ENCODE measurements at places on chromosomes 5 and 9.

GRCh38 chr9:99681113-99681512, 140.6 kb upstream of the NR4A3 start:
- no peak for DNase-seq

GRCh38 chr5:180080486-180081280, 9.1 kb upstream of the RNF130 start:
- peak; percentile 53 for DNase-seq

- DNase-seq: no peak
Measured at GRCh38 chr9:87850391-87850790, 32.3 kb upstream of the SPATA31E1 start.

DNA sequence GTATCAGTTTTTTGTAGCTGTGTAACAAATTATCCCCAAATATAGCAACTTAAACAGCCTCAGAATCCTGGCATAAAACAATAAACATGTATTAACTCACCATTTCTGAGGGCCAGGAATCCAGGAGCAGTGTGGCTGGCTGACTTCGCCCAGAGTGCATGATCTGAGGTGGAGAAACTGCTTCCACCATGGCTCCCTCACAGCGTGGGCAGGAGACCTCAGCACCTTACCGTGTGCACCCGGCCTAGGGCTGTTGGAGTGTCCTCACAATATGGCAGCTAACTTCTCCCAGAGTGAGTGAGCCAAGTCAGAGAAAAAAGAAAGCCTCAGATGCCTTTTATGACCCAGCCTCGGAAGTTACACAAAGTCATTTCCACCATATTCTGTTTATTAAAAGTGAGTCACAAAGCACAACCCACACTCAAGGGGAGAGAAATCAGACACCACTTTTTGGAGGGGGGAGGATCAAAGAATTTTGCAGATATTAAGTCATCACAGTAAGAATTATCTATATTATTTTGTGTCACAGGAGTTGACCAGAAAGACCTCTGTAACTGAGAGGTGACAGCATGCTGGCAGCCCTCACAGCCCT, 59.6 kb downstream of the TSTD2 start:
- DNase-seq: no peak

DNA sequence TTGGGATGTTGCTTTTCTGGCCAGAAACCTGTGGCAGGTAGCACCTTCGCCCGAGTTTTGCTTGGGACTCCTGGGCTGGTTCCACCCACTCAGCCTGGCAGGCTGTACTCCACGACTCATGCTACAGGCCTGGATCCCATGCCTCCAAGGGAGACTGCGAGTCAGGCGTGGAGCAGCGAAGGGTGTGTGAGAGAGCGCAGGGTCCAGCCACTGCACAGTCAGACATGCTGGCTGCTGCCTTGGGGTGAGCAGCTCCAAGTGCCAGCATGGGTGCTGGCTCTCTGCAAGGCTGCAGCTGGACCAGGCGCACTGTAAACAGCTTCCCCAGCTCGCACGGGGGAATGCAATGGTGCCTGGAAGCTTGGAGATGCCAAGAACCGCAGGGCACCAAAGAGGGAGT, 249.6 kb upstream of the EDIL3 start:
- DNase-seq: no peak

DNA sequence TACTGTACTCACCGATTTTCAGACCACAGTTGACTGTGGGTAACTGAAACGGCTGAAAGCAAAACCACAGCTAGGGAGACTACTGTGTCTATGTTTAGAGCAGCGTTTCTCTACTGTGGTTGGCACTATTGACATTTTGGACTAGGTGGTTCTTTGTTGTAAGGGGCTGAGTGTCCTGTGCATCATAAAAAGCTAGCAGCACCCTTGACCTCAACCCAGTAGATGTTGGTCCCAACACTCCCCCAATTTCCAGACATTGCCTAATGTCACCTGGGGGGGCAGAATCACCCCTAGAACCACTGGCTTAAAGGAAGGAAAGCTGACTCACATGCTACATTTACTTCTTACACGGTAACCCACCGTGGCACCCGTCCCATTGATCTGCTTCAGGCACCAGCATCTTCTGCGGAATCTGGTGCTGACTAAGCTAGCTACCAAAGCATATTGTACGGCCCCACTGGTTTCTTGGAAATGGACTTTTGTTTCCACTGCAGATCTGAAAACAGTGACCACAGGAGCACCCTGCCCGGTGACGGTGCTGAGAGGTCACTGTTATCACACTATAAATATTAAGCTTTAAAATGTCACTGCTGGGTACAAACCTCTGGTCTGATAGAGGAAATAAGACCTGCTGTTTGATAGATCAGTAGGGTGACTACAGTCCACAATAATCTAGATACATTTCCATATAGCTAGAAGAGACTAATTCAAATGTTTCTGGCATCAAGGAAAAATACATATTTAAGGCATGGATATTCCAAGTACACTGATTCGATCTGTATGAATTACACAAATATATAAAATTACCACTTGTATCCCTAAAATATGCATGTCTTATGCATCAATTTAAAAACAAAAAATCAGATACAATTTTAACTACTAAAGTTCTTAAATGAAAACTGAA, 151.4 kb downstream of the HSD17B3 start:
- DNase-seq: peak; percentile 72

- no peak for DNase-seq
Measured at GRCh38 chr5:117594166-117594565, 1019.5 kb upstream of the SEMA6A start.

DNA sequence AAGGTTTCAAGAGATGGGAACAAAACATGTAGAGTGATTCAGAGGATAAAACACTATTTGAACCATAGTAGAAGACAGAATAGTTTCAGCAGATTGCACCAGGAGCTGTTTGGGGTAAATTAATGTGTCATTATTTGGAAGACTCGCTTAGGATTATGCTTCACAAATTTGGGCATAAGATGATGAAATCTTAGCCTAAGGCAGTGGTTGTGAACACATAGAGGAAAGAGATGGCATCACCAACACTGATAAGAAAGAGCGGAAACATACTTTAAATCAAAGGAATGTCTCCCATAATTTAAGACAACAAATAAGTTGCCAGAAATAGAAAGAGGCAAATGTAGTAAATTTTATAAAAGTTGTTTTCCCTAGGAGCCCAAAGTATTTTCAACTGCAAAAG, 66.1 kb upstream of the TBCA start:
- no peak for DNase-seq

- DNase-seq: no peak
Measured at GRCh38 chr5:106020894-106021293, 1649.8 kb downstream of the EFNA5 start.

DNA sequence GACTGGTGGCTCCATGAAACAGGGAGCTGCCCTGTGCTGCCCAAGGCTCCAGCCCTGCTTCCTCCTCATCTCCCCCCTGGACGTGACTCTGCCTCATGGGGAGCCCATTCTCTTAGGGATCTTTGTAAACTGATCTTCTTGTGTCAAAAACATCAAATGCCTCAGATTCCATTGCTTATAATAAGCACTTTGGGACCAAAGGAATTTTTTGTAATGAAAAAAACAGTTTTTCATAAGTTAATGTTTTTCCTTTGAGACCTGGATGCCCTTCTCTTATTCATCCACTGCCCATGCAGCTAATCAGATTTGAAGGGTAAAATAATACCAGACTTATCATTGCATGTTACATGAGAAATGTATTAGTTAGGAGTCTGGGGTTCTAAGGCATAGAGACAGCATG, 41.7 kb downstream of the PALM2AKAP2 start:
- no peak for DNase-seq

GRCh38 chr9:113461943-113462342, 1.6 kb upstream of the RGS3 start:
- DNase-seq: no peak

- no peak for DNase-seq
Measured at GRCh38 chr5:26023361-26023760, 1015.0 kb downstream of the CDH9 start.

- DNase-seq: no peak
Measured at GRCh38 chr9:105639936-105640335, 22.3 kb upstream of the TAL2 start.

- no peak for DNase-seq
Measured at GRCh38 chr5:79273341-79273740, 37.4 kb downstream of the JMY start.

GRCh38 chr9:126419475-126419874, 92.8 kb downstream of the MVB12B start:
- no peak for DNase-seq

- DNase-seq: no peak
Measured at GRCh38 chr9:129166623-129167557, 11.2 kb downstream of the IER5L start.

DNA sequence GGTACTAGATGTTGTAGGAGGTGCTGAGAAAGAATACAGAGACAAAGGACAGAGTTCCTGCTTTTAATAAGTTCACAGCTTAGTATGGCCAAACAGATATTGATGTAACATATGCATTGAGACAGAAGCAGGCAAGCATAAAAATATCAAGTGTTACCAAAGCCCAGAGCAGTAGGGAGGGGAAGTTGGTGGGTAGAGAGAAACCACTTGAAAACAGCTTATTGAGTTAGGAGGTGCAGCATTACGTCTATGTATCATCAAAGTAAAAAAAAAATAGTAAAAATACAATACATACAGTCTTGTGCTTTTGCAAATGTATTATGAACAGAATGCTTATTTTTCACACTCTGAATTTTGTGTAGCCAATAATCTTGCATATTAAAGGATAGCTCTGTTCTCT, 441.8 kb upstream of the SGCD start:
- no peak for DNase-seq

GRCh38 chr5:124660229-124661093, 86.0 kb downstream of the ZNF608 start:
- DNase-seq: no peak

- peak; percentile 43 for DNase-seq
Measured at GRCh38 chr5:142716963-142717362, 31.1 kb upstream of the FGF1 start.

- no peak for DNase-seq
Measured at GRCh38 chr5:178730940-178731265, 444 bp upstream of the ZNF354A start.

GRCh38 chr5:37520811-37521210, 141.7 kb downstream of the WDR70 start:
- DNase-seq: no peak

Data from activated naive CD8-positive, alpha-beta T cell treated with anti-CD3 and anti-CD28 coated beads for 36 hours (primary cell).